AG10803 (cell line): ENCODE measurements at places on chromosomes 7 and 10.

DNA sequence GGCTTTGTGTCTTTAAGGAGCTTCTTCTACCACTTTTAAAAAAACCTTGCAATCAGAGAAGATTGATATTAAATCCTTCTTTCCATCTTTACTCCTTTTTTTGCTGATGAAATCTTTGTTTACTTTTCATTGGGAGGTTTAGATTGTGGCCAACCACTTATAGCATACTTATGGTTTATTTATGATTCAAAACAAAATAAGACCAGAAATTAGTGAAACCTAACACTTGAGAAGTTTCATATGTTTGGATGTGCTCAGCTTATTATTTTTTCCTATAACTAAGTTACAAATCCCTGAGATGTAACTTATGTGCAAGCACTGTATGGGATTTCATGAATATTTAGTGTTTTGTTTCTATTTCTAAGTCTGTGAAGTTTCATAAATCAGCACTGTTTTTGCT is 13.5 kb upstream of the PRPS1L1 start:
- DNase-seq: no peak

DNA sequence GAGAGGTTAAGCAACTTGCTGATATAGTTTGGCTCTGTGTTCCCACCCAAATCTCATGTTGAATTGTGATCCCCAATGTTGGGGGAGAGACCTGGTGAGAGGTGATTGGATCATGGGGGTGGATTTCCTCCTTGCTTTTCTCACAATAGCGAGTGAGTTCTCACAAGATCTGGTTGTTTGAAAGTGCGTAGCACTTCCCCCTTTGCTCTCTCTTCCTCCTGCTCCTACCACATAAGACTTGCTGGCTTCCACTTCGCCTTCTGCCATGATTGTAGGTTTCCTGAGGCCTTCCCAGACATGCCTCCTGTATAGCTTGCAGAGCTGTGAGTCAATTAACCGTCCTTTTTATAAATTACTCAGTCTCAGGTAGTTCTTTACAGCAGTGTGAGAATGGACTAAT is 13.5 kb upstream of the ZNRF2 start:
- DNase-seq: no peak

- no peak for DNase-seq
These were observed 1.6 kb downstream of the LEP start for GRCh38 chr7:128242661-128243060.

- DNase-seq: peak; percentile 71
These were observed 6.0 kb upstream of the REEP3 start for GRCh38 chr10:63515002-63515763.

DNA sequence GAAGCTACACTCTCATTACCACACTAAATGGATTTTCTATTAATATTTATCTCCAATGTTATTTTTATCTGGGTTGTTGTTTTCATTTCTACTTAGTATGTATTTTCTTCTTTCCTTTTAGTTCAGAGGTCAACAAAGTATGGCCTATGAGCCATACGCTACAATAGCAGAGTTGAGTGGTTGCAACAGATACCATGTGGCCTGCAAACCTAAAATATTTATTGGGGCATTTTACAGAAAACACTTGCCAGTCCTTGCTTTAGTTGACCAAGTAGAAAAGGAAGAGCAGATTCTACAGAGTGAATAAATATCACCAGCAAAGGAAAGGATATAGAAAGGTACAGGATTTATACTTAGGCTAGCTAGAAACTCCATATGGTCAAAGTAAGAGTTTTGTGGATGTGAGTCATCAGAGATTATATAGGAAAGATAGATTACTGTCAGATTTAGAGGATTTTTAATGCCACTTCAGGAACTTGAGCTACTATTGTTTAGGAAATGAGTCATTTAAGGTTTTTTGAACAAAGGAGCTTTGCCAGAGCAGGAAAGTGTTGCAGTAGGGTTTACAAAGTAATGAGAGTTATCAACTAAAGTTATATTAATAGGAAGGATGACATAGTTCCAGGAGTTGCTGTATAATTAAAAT is 323.3 kb upstream of the KAT6B start:
- DNase-seq: peak; percentile 52

GRCh38 chr10:926075-926698 is 5.3 kb downstream of the LARP4B start:
- no peak for DNase-seq

DNA sequence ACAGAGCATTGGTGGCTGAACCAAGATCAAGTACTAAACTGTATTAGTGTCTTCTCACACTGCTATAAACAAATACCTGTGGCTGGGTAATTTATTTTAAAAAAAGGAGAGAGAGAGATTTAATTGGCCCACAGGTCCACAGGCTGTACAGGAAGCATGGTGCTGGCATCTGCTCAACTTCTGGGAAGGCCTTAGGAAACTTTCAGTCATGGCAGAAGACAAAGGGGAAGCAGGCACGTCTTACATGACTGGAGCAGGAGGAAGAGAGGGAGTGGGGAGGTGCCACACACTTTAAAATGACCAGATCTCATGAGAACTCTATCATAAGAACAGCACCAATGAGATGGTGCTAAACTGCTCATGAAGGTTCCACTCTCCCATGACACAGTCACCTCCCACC is 95.2 kb upstream of the JCAD start:
- no peak for DNase-seq

DNA sequence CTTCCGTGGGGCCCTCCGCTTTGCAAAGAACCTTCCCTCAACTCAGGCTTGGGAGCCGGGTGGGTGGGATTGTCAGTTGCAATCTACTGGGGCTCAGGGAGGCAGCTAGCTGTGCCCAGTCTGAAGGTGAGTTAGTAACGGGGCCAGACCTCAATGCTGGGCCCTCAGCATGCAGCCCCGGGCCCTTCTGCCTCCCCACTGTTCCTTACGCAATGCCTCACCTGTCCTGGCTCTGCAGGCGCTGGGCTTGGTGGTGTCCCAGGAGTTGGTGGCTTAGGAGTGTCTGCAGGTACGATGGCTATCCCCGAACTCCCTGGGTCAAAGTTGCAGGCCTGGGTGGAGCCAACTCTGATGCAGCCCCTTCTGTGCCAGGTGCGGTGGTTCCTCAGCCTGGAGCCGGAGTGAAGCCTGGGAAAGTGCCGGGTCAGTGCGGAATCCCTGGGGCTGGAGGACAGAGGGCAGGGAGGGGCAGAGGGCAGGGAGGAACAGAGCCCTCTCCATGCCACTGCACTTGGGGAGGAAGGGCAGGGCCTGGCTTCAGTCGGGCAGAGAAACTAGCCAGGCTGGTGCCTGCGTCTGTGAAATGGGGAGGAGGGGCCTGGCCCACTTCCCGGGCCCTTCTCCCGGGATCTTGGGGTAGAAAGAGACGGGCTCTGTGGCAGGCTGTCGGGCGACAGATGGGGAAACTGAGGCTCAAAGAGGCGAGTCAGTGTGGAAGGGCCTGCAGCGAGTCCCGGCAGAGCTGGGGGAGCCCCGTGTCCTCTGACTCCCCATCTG is 15.0 kb downstream of the ELN start:
- DNase-seq: no peak

- DNase-seq: no peak
These were observed 8.9 kb upstream of the KLHL7 start for GRCh38 chr7:23096518-23097290.

- no peak for DNase-seq
These were observed 48.6 kb downstream of the GDI2 start for GRCh38 chr10:5764422-5765297.

- no peak for DNase-seq
These were observed 2.1 kb downstream of the CAV1 start for GRCh38 chr7:116526897-116527296.

DNA sequence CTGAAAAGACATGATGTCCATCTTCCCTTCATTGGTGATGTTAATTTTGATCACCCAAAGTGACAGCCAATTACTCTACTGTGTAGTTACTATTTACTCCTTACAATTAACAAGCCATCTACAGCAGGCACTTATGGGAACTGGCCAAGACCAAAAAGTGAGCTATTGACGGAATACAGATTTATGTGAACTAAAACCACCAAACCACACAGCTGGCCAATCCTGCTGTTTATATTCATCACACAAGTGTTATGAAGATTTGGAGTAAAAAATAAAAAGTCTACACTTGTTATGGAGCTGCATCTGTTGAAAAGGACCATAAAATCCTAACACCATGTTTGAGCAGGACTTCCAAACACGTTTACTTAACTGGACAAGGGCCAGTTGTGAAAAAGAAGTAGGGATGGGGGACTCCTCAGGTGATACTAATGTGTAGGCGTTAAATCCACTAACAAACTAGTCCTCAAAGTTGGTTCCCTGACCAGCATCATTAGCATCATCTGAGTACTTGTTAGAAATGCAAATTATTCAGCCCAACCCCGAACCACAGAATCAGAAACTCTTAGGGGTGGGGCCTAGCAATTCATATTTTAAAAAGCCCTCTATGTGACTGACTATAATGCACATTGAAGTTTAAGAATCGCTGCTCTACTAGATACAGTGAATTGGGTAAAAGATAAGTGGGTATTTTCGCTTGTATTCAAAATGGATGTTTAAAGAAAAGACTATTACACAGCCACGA is 11.6 kb downstream of the MCMBP start:
- no peak for DNase-seq

GRCh38 chr7:109622320-109622719 is 1052.6 kb downstream of the DNAJB9 start:
- DNase-seq: no peak

DNA sequence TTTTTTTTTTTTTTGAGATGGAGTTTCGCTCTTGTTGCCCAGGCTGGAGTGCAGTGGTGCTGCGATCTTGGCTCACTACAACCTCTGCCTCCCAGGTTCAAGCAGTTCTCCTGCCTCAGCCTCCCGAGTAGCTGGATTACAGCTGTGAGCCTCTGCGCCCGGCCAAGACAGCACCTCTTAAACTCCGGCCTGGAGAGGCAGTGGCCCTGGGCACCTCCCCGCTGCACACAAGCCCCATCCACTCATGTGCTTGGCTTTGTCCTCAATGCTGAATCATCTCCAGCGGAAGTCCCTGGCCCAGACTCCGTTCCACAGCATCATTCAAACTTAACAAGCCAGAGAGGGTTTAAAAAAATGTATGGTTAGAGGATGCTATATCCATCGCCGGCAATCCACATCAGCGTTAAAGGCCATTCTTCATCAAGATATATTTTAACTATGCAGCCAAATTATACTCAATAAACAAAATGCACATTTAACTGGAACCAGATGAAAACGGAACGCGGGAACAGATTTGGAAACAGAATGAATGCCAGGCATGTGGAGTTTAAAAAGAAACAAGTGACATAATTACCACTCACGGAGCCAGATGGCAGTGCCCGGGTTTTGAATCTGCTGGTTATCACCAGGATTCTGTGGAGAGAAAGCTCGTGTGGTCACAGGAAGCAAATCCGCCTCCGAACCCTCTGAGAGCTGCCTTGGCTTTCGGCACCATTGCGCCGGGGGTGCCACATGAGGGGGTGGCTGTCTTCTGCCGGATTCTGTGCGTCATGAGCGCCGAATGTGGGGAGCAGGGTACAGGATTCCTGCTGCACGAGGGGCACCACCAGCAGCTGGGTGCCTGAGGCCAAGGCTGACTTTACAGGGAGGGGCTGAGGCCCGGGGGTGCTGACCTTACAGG is 45.6 kb upstream of the CFAP46 start:
- DNase-seq: peak; percentile 97

- DNase-seq: no peak
These were observed 86.7 kb downstream of the ARHGAP22 start for GRCh38 chr10:48517911-48518811.

DNA sequence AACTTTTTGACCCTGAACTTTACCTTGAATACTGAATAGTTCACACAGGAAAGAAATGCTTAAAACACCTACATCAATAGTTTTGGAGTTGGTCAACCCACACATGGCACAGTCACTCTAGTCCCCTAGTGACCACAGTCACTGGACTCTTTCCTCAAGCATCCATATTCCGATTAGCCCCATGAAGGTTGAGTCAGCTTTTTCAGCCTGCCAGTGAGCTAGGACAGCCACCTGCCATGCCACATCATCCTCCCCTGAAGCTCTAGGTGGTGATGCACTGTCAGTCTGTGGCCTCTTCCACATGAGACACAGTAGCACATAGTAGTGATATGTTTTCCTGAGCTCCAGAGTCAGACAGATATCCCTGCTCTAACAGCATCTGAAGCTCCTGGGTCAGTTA is 537.2 kb downstream of the XPNPEP1 start:
- no peak for DNase-seq

GRCh38 chr7:112779667-112780066 is 10.5 kb downstream of the TMEM168 start:
- DNase-seq: no peak

- DNase-seq: no peak
These were observed 110.6 kb downstream of the ZMIZ1 start for GRCh38 chr10:79179164-79179956.

DNA sequence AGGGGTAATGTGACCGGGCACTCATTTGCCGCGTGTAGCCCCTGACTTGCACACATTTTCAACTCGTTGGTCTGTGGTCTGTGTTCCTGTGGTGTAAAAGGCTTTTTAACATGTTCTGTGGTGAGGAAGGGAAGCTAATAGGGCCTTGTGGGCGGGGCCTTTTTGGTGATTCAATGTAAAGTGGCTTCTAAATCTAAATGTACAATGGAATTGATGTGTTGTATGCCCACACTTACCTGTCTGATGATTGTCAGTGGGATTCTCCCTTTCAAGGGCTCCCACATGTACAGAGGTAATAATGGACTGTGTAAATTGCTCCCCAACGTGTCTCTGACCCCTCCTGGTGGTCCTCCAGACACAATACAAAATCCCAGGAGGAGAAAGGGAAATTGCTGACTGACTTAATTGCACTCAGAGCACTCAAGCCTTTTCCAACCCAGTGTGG is 43.1 kb upstream of the GATAD1 start:
- no peak for DNase-seq

DNA sequence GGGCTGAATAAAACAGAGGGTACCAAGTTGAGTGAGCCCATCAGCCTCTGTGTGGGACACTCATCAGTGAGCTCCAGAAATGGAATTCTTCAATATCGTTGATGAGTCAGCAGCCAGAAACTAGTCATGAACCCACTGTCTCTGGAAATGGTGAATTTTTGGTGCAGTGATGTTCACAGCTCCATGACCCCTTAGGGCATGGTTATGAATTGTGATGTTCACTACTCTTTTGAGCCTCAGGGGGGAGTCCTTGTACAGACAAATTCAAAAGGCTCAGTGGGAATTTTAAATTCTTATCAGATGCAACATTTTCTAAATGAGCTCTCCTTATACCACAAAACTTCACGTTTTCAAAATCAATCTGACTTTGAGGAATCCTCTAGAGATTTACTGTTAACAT is 335.7 kb downstream of the PHTF2 start:
- DNase-seq: peak; percentile 77
